Activated CD8-positive, alpha-beta memory T cell treated with anti-CD3 and anti-CD28 coated beads, Interleukin-2, amount 10 ng/mL, durations not matched to agents 7 days and 5 days (primary cell): ENCODE measurements at places on chromosomes 1 and 21.
A peak's percentile ranks its signal among the peaks of the same experiment; 100 is the strongest.

DNA sequence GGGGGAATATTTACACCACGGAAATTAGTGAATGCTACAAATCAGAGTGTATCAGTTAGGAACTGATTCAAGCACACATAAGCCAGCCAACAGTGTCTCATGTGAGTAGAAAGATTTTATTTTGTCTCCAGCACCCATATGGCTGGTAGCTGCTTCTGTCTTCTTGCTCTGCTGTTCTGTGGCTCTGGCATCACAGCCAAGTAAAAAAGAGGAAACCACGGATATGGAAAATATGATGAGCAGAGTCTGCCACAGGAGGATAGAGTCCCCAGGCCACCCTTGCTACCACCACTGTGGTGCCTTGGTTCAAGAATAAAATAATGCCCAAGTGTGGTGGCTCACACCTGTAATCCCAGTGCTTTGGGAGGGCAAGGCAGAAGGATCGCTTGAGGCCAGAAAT, 53.6 kb upstream of the SPOCD1 start:
- H3K36me3 ChIP-seq: peaks cover 11% of the 10 kb centered on the region
- H3K4me1 ChIP-seq: peaks cover 30% of the 10 kb centered on the region
- H3K27ac ChIP-seq: no peak overlapping the region
- DNase-seq: no peak
- H3K4me3 ChIP-seq: no peak overlapping the region

GRCh38 chr21:14595449-14595848, 49.3 kb upstream of the SAMSN1 start:
- H3K27ac ChIP-seq: no peak overlapping the region
- no peak overlapping the region for H3K4me3 ChIP-seq
- DNase-seq: no peak
- no peaks in the 10 kb centered on the region for H3K27me3 ChIP-seq

- no peaks in the 10 kb centered on the region for H3K36me3 ChIP-seq
- H3K4me1 ChIP-seq: no peaks in the 10 kb centered on the region
- DNase-seq: no peak
- no peak overlapping the region for H3K27ac ChIP-seq
- no peak overlapping the region for H3K4me3 ChIP-seq
Observed at GRCh38 chr1:58870298-58870676, 86.4 kb upstream of the JUN start.

DNA sequence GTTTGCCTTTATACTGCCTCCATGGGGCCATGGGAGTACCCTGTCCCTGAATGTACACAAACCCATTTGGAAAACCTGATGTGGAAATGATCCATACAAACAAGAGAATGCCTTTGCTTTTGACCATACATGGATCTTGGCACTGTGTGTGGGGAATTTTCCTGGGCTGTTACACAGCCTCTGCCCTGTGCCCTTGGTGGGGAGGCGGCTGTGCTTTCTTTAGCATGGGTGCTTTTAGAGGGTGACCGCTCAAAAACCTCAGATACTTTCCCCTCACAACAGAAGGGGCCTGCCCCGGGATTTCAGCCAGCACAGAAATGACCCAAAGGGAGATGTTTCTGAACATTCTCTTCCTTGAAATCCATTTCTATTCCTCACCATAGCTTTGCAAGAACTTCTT, 194.8 kb downstream of the LMO4 start:
- no peak overlapping the region for H3K27ac ChIP-seq
- DNase-seq: no peak
- H3K4me3 ChIP-seq: no peak overlapping the region

- no peaks in the 10 kb centered on the region for H3K27me3 ChIP-seq
- no peak overlapping the region for H3K4me3 ChIP-seq
- no peak for DNase-seq
- no peaks in the 10 kb centered on the region for H3K36me3 ChIP-seq
Observed at GRCh38 chr1:83706354-83706938, 292.5 kb downstream of the TTLL7 start.

DNA sequence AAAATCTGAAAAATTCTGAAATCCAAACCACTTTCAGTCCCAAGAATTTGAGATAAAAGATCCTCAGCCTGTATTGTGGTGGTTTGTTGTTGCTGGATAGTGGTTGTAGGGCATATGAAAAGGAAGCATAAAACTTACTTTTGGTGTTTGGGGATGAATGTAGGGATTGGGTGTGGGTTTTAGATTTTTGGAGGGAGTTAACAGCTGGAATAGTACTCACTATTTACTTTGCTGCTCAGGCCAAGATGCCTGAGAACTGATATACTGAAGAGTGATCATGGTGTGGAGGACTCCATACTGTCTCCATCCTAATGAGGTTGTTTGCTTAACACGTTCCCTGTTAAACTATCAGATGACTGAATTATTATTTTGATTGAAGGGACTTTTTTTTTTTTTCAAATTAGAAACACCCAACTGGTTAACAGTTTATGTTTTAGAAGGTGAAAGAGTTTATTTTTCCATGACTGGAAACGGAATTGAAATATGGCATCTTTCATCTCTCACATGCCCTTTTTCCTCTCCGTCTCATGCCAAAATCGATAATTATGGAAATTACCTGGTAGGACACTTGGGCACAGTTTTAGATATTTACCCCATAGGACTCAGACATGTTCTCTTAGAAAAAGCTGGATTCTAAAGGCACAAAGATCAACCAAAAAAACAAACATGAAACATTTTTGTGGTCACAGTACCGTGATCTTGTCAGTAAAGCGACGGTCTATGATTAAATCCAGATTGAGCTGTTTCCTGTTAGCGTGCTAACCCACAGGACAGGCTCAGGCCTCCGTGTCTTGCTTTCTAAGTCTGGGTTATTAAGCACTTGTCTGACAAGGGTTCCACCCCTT, 37.3 kb downstream of the RGL1 start:
- H3K36me3 ChIP-seq: peaks cover 1% of the 10 kb centered on the region
- no peaks in the 10 kb centered on the region for H3K27me3 ChIP-seq
- peaks cover 32% of the 10 kb centered on the region for H3K4me1 ChIP-seq
- H3K27ac ChIP-seq: peak overlapping the region; percentile 85

- no peaks in the 10 kb centered on the region for H3K4me1 ChIP-seq
- no peak overlapping the region for H3K27ac ChIP-seq
Observed at GRCh38 chr1:158893654-158894053, 37.7 kb upstream of the PYHIN1 start.

GRCh38 chr1:169682071-169682470, 29.3 kb downstream of the SELL start:
- peaks cover 24% of the 10 kb centered on the region for H3K4me1 ChIP-seq
- no peak overlapping the region for H3K27ac ChIP-seq
- no peaks in the 10 kb centered on the region for H3K36me3 ChIP-seq

- peaks cover 8% of the 10 kb centered on the region for H3K27me3 ChIP-seq
- no peak overlapping the region for H3K27ac ChIP-seq
- H3K36me3 ChIP-seq: no peaks in the 10 kb centered on the region
Observed at GRCh38 chr1:63937461-63938022, 163.7 kb downstream of the ROR1 start.

DNA sequence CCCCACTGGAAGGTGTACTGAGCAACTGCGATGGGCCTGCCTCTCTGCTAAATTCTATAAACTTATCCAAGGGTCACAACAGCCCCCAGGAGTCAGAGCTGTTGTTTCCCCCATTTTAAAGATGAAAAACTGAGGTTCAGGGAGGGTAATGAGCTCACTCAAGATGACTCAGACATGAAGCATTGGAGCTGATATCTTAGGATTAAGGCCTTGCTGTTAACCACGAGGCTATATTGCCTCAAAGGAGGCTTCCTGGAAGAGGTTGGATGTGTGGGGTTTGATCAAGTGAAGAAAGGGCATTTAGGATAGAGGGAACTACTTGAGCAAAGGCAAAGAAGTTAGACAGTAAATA, 6.7 kb downstream of the LDLRAP1 start:
- no peak for DNase-seq
- peaks cover 54% of the 10 kb centered on the region for H3K4me1 ChIP-seq
- peak overlapping the region; percentile 71 for H3K27ac ChIP-seq
- no peak overlapping the region for H3K4me3 ChIP-seq
- peaks cover 2% of the 10 kb centered on the region for H3K36me3 ChIP-seq
- H3K27me3 ChIP-seq: peaks cover 11% of the 10 kb centered on the region

DNA sequence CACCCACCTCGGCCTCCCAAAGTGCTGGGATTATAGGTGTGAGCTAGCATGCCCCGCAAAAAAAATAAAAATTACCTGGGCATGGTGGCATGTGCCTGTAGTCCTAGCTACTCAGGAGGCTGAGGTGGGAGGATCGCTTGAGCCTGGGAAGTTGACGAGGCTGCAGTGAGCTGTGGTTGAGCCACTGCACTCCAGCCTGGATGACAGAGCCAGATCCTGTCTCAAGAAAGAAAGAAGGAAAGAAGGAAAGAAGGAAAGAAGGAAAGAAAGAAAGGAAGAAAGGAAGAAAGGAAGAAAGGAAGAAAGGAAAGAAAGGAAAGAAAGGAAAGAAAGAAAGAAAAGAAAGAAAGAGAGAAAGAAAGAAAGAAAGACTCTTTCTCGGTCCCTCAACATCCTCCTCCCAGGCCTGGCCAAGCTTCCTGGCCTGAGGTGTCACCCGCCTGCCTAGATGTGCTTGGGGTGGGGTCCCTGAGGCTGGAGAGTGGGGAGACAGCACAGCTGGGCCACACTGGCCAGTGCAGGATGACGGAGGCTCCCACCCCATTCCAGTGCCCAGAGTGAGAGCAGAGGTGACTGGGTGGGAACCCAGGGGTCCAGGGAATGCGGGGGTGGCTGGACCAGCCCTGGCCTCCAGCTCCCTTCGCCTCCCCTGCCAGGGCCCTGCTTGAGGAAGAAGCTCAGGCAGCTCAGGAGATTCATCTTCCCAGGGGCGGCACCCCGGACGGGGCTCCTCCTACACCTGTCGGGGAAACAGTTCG, 10.2 kb upstream of the GNB1 start:
- H3K4me3 ChIP-seq: no peak overlapping the region
- no peak for DNase-seq
- H3K4me1 ChIP-seq: peaks cover 6% of the 10 kb centered on the region
- no peak overlapping the region for H3K27ac ChIP-seq
- peaks cover 6% of the 10 kb centered on the region for H3K27me3 ChIP-seq

DNA sequence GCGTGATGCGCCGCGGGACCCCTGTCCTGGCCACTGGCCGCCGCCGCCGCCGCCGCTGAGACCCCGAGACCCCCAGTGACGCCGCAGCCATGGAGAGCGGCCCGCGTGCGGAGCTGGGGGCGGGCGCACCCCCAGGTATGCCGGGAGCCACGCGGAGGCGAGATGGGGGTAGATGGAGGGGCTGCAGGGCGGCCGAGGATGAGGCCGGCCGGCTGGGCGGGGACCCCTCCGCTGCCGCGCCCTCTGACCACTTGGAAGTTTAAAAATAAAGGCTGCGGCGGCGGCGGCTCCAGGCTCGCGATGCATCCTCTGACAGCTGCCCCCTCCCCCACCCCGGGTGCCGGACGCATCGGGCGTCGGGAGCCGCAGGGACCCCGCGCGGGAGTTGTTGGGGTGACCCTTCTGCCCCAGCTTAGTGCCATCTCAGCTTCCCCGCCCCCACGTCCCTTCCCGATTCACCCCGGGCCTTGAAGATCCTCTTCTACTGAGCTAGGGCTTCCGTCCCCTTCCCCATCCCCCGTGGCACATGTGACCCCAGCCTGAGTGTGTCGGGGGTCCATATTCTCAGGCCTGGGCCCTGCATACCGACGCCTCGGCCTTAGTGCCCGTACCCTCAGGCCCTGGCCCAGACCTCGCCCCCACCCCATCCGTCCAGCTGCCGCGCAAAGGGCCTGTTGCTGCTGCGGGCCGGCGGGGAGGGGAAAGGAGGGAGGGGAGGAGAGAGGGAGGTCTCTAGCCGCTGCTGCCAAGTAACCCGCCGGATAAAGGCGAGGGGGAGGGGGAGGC, 562 bp downstream of the MAP7D1 start:
- DNase-seq: peak; percentile 76
- peak overlapping the region; percentile 81 for H3K27ac ChIP-seq
- peaks cover 21% of the 10 kb centered on the region for H3K36me3 ChIP-seq
- H3K4me1 ChIP-seq: peaks cover 67% of the 10 kb centered on the region

DNA sequence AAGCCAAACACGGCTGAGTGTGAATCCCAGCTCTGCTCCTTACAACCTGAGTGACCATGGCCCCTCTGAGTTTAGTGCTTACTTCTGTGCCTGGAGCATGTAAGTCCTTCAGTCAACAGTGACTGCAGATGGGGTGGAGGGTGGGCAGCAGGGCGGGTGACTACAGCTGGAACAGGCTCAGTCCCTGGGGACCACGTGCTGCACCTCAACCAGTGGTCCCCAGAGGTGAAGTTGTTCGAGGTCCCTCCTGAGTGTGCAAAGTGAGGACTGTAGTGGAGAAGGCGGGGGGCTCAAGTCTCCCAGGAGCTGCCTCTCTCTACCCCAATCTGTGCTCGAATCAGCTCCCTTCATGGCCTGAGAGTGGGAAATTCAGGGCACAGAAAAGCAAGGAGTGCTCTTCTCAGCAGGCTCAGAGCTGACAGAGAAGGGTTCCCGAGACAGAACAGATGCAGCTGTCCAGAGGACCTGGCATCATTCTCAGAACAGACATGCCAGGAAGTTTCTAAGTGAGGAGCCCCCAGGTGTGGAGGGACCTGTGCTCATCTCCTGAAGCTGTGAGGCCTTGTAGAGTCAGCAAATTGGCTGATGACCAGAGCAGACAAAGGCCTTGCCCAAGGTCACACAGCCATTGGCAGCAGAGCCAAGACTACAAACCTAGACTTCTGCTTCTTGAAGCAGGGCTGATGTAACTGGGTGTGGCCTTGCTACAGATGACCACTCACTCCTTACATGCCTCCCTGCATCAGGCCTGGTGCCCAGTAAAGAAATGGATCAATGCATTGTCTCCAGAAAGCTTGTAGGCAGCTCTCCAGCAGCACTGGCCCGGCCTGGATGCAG, 61.7 kb upstream of the EDN2 start:
- no peaks in the 10 kb centered on the region for H3K36me3 ChIP-seq
- H3K4me3 ChIP-seq: no peak overlapping the region
- H3K4me1 ChIP-seq: no peaks in the 10 kb centered on the region
- H3K27ac ChIP-seq: no peak overlapping the region

DNA sequence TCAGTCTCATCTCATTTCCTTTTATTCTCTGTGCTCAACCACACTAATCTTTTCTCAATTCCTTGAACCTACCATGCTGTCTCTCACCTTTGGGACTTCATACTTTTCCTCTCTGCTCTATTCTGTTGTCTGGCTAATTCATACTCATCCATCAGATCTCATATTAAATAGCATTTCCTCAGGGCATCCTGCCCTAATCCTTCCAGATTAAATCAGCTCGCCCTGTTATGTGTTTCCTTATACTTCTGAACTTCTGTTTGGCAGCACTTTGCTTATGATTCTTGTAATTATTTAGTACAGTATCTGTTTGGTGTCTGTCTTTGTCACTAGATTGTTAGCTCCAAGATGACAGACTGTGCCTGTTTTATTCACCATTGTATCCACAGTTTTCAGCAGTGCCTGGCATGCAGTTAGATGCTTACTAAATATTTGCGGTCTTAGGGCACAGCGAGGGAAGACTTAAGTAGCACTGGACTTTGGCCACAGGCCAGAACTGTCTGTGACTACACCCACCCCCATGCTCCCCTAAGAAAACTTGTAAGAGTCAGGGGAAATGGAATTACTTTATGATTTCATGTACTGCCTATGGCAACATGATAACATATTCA, 9.9 kb upstream of the CAP1 start:
- DNase-seq: no peak
- H3K27ac ChIP-seq: no peak overlapping the region
- H3K36me3 ChIP-seq: no peaks in the 10 kb centered on the region
- no peak overlapping the region for H3K4me3 ChIP-seq
- H3K27me3 ChIP-seq: peaks cover 16% of the 10 kb centered on the region
- H3K4me1 ChIP-seq: peaks cover 25% of the 10 kb centered on the region

- H3K27ac ChIP-seq: no peak overlapping the region
- H3K4me3 ChIP-seq: no peak overlapping the region
Observed at GRCh38 chr1:8360493-8361197, 42.7 kb downstream of the SLC45A1 start.
